ENCODE measurements at places on chromosomes 13 and 19.

DNA sequence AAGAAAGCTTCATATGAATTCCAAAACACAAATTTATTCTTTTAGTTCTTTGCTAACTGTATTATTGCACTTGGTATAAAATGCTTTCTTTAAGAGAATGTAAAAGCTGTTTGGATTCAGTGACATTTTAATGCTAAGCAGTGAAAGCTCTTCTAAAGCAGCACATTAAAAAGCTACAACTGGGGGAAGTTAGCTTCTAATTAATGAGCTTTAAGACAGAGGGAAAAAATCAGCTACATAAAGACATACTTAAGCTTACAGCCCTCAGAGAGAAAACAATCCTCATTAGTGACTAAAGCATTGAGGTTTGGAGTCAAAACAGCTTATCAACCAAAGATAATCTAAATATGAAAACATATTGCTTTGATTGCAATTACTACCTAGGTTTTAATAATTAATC is 1222.2 kb upstream of the SPRY2 start:
- DNase-seq: no peak

- peak; percentile 36 for DNase-seq
Observed at GRCh38 chr13:77514336-77514726, 21.2 kb upstream of the SCEL start.

DNA sequence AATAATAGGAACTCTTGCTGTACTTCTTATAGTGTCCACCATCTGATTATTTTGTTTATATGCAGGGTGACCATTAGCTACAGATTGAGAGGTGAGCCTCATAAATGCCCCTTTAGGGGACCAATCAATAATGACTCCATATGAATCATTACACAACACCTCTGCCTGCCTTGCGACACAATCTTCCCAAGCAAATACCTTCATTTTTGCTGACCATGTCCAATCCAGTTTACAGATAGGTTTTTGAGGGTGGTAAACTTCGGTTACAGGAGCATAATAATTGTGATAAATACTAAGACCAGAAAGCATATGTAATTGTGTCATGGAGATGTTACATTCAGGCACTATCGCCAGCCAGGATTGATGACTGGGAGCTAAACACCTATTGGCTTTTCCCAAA is 23.6 kb upstream of the IL17D start:
- DNase-seq: no peak

DNA sequence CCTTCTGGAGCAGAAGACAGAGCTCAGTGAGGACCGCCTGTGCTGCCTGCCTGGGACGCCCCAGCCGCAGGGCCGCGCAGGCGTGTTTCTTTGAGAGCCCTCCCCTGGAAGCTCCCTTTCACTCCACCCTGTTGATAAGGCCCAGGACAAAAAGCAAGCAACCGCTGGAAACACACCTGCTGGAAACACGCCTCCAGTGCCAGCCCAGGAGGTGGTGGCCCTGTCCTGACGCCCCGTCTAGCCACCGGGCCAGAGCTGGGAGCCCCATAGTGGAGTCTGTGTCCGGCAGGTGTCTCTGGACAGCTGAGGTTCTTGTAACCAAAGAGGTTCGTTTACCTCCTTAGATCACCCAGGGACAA is 173.8 kb downstream of the KATNAL1 start:
- DNase-seq: no peak

DNA sequence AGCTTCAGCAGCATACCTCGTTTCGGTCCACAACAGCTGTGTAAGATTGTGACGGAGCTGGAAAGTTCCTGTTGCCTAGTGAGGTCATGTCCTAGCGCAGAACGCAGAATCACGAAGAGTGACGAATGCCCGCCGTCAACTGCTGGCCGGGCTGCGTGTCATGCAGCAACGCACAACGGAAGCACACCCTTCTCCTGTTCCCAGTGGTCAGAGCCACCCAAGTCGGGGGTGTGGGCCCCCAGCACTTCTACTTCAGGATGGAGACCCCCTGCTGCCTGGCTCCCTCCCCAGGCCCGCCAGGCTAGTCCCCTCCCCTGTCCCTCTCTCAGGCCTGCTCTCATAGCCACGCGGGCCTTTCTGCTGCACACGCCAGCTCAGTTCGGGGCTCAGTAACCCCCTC is 25.9 kb downstream of the C2CD4C start:
- no peak for DNase-seq

GRCh38 chr13:67023130-67023876 is 206.8 kb downstream of the PCDH9 start:
- peak; percentile 58 for DNase-seq

- no peak for DNase-seq
Observed at GRCh38 chr13:49354719-49355118, 89.1 kb downstream of the CAB39L start.

GRCh38 chr13:76636829-76637228 is 249.4 kb downstream of the KCTD12 start:
- DNase-seq: no peak

GRCh38 chr13:102847272-102848234 is 1.7 kb downstream of the ERCC5 start:
- peak; percentile 87 for DNase-seq

GRCh38 chr13:23741879-23742510 is 147.2 kb downstream of the MIPEP start:
- peak; percentile 45 for DNase-seq
